ENCODE measurements at places on chromosomes 1 and 21.

DNA sequence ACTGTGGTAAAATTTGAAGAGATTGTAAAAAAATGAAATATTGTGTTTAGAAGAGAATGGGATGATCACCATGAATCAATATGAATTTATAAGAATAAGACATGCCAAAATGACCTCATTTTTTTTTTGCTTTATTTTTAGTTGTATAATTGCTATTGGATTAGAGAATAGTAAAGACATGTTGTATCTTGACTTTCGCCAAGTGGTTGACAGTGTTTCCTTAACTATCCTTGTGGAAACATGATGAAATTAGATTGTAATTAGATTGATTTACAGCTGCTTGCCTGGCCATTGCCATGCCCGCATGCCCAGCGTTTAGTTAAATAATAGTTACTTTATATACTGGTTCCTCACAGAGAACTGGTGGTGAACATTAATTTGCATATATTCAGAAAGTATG lies 154.9 kb downstream of the MAGI3 start:
- DNase-seq: no peak

DNA sequence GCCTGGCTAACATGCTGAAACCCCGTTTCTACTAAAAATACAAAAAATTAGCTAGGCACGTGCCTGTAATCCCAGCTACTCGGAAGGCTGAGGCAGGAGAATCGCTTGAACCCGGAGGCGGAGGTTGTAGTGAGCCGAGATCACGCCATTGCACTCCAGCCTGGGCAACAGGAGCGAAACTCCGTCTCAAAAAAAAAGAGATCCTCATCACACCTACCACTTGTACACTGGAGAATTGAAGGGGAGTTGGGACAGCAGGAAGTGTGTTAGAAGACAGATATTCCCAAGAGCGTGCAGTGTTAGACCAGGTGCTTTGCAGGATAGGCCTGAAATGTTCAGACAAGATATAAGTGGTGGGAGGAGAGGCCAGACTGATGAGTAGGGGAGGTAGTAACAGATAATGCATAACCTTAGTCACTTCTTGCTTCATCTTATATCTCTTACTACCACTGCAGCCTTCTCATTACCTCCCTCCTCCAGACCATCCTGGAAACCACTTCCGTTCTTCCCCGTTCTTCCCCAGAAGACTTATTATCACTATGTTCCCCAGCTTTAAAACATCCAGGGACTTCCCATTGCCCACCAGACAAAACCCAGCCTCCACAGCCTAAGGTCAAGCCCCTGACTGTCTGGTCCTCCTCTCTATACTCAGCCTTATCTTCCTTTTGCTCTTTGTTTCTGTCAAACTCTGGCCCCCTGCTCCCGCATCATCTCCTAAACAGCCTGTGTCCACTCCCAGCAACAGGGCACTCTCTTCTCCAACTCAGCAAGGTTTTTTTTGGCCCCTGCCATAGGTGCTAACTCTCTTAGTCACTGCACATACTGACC lies 21.3 kb downstream of the FAM20B start:
- DNase-seq: no peak

GRCh38 chr1:162972773-162973172 lies 96.4 kb upstream of the RGS4 start:
- no peak for DNase-seq

DNA sequence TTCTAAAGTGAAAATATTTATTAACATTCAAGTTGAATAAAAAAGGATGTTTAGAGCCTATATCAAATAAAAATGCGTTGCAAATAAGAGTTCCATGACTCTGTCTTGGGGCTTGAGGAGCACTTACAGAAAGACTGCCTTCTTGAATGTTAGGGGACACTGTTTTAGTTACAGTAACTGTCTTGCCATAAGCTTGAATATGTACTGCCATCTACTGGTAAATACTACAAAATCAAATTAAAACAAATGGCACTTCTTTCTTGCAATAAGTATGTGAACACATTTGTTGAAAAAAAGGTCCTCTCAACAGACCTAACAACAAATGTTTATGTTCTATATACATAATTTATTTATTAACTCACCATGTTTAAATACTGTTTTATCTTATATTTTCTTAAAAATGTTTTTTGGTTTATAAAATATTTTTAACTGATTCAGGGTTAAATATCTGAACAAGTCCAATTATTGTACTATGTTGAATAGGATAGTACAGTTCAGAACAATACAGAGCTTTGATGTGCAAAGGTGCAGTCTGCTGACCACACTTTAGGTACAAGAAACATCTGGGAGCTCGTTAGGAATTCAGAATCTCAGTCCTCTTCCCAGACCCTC lies 199.5 kb downstream of the LRRIQ3 start:
- DNase-seq: no peak
